NCI-H510A (cell line): ENCODE measurements at places on chromosomes 2 and 18.

- no peak for DNase-seq
These were observed 44.0 kb downstream of the MYL12B start for GRCh38 chr18:3305933-3306332.

DNA sequence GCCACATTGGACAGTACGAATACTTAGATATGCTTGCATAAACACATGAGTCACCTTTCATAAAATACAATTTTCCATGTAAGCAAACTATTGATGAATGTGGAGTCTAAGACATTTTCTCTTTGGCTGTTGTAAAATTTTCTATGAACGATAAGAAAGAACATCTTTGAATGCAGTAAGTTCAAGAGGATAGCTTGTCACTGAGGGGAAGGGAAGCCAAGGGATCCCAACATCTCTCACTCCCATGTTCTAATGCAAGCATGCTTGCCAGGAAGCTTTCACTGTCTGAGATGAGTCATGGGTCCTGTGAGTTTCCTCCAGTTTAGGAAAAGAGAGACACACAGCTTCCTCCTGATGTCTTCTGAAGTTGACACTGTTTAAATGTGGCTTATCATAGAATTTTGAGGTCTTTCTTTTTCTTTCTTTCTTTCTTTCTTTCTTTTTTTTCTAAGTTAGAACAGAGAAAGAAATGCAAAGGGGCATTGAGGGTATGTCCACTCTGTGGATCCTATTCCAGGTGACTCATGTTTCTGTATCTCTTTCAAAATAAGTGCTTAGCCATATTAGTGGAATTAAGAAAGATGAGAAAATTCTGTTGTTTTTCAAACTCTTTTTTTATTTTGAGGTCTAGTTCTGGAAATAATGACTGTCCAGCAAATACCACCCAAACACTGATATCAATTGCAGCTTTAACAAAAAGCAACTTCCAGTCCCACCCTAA lies 146.6 kb downstream of the RDH14 start:
- DNase-seq: no peak

DNA sequence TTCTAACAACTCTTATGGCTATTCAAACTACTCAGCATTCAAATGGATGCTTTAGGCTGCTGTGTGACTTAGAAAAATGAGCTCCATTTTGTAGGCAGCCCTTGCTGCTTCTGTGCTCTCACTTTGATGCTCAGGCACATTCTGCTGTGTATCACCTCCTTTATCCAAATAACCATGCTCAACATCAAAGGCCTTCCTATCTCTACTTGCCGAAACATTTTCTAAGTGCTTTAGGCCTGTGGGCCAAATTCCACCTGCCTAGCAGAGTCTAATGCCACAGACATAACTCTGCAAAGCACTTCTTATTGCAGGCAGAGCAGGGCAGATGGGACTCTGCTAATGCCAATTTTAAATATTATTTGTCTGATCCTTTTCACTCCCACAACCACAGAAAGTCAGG lies 397.4 kb downstream of the RND3 start:
- DNase-seq: no peak

GRCh38 chr2:36820942-36821605 lies 124.6 kb downstream of the VIT start:
- peak; percentile 84 for DNase-seq

DNA sequence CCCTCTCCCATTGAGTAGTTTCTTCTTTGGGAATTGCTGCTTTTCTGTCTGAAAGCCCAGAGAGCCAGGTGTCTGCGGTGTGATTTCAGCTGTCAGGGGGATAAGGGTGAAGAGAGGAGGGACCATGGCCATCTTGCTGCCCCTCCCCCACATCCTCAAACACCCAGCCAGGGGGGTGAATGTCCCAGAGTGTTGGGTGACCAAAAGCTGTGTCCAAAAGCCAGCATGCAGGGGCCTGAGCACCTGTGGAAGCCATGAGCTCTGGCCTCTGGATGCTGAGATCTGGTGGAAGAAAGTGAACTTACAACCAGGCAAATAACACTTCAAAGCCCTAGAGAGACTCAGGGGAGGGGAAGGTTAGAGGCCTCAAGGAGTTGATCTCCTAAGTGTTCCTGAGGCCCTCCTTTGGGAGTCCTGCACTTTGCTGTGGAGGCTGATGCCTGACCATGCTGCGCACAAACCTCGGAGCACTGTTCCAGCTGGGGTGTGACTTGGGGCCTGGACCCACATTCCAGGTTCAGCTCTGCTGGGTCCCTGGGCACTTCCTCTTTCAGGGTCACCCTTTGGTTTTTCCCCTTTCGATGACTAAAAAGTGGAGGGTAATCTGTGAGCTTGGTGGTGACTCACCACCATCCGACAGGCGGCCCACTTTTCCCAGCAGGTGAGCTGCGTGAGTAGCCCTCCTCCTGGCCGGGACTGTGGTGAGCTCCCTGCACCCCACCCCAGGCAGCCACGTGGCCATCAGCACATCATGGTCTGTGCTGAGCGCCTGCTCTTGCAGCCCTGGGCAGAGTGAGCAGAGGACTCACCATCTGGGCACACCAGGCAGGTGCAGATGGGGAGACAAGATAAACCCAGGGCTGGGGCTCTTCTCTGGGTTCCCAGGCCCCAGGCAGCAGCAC lies 66.8 kb upstream of the FOSL2 start:
- DNase-seq: peak; percentile 26

DNA sequence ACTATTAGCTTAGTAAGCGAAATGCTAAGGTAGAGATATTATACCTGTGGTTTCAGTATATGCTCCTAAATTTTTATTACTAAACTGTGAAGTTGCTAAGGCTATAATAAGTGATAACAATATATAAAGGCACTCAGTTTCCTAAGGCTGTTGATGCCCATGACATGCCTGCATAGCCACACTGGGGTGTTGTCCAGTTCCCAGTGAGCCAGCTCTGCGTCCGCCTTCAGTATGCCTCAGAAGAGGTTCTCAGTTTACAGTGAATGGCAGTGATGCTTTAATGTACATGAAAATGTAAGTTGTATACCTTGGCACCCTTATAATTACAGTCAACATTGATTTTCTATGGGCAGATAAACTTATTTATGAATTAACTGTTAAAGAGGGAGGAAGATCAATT lies 7.2 kb downstream of the FHOD3 start:
- no peak for DNase-seq

DNA sequence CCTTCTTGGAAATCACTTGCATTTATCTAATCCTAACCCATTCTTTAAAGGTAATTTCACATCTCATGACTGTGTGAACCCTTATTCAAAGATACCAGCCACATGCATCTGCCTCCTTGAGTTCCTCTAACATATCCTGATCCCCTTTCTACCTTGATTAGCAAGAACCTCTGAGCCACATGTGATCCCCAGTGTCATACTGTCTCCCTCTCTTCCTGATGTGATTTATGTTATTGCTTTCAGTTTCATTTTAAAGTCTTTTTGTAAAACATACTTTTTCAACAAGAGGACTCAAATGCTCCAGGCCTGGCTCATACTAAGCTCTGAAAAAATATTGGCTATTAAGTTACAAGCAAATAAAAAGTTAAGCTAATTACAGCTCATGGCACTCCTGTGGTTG lies 470.1 kb downstream of the DLGAP1 start:
- DNase-seq: no peak

GRCh38 chr2:102301867-102302362 lies 9.4 kb upstream of the IL1RL1 start:
- no peak for DNase-seq

DNA sequence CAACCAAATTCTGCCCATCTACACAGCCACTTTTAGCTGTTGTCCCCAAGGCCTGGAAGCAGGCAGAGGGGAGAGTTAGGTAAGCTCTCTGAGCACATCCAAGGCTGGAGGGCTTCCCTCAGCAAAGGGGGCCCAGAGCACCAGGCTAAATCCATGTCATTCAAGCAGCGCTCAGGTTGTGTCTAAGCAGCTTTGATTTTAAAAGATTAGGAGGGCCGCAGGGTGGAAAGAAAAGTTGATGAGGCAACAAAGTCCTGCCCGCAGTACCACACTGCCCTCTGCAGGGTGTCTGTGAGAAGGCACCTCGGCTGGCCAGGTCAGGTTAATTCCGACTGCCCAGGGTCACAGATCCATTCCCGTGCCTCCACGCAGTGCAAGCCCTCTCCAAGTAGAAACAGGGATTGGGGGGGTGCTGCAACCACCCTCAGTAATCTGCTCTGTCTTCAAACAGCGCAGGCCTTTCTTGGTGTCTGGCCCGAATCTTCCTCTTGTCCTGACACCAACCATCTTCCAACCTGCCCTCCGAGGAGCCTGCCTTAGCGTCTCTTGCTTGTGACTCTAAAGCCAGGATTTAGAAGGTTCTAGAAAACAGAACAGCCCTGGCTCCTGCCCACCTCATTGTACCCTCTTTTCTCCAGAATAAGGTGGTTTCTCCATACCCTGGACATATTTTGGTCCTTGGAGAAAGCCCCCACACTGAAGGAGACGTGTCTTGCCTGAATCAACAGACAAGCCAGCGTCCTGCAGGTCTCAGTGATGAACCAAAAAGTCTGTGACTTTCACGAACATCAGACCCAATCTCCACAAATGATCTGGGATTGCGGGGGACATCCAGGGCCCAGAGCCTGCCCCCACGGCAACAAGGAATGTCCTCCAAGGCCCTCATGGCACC lies 289.2 kb downstream of the TNS1 start:
- DNase-seq: peak; percentile 47

DNA sequence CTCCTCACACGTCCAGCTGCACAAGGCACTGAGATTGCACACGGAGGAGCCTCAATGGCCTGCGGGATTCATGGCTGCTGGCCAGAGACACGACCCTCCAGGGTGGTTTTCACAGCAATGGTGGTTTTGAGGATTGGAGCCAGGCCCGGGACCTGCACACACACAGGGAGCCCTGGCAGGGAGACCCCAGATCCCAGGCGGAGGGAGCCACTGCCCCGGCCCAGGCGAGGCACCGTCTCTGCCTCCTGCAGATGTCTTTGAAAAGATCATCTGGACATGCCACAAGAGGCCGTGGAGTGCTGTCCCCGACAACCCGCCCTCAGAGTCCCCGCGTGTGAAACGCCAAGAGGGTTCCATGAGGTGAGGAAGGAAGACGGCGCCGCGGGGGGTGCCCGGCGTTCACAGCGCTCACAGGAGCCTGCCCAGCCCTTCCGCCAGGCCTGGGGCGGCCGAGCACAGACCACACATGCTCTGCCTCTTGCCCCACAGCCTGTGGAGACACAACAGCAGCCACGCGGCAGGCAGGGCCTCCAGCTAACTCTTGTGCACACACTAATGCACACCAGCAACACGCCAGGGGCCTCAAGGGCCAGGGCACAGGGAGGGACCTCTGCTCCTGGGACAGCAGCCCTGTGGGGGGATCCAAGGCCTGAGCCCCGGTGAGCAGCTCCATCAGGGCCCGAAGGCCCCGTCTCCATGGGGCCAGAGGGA lies 72.8 kb upstream of the CTDP1 start:
- no peak for DNase-seq

DNA sequence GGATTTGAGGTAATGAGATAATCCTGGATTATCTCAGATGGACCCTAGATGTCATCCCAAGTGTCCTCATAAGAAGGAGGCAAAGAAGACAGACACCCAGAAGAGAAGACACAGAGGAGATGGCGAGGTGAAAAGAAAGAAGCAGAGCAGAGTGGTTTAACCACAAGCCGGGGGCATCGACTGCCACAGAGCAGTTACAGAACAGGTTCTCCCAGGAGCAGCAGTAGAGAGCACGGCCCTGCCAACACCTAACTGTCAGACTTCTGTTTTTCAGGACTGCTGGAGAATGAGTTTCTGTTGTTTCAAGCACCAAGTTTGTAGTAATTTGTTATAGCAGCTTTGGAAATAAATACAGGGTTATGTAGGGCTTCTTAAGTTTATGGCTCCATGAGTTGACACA lies 437.0 kb downstream of the THSD7B start:
- peak; percentile 24 for DNase-seq

GRCh38 chr2:238566001-238566645 lies 139.4 kb downstream of the ASB1 start:
- no peak for DNase-seq

GRCh38 chr18:42961298-42961697 lies 154.2 kb downstream of the RIT2 start:
- DNase-seq: no peak

DNA sequence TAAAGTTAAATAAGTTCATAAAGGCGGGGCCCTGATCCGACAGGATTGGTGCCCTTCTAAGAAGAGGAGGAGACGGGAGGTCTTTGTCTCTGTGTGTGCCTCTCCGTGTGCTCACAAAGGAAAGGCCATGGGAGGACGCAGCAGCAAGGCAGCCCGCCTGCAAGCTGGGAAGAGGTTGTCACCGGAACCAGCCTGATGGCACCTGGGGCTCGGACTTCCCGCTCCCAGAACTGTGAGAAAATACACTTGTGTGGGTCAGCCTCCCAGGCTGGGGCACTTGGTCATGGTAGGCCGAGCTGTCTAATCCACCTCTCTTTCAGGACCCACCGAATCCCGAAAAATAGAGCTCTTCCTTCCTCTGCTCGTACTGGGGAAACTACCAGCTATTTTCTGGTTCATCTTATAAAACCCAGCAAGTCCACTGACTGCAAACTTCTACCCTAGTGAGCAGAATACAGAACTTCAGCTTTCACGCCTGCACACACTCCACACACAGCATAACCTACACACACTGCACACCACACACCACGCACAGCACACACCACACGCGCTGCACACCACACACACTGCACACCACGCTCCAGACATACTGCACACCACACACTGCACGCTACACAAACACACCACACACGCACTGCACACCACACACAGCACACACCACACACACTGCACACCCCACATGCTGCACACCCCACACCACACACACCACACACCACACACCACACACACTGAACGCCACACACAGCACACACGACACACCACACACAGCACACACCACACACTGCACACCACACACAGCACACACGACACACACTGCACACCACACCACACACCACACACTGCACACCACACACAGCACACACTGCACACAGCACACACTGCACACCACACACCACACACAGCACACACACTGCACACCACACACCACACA lies 58.1 kb downstream of the ASB1 start:
- no peak for DNase-seq

GRCh38 chr2:202495230-202495604 lies 119.1 kb downstream of the BMPR2 start:
- no peak for DNase-seq

DNA sequence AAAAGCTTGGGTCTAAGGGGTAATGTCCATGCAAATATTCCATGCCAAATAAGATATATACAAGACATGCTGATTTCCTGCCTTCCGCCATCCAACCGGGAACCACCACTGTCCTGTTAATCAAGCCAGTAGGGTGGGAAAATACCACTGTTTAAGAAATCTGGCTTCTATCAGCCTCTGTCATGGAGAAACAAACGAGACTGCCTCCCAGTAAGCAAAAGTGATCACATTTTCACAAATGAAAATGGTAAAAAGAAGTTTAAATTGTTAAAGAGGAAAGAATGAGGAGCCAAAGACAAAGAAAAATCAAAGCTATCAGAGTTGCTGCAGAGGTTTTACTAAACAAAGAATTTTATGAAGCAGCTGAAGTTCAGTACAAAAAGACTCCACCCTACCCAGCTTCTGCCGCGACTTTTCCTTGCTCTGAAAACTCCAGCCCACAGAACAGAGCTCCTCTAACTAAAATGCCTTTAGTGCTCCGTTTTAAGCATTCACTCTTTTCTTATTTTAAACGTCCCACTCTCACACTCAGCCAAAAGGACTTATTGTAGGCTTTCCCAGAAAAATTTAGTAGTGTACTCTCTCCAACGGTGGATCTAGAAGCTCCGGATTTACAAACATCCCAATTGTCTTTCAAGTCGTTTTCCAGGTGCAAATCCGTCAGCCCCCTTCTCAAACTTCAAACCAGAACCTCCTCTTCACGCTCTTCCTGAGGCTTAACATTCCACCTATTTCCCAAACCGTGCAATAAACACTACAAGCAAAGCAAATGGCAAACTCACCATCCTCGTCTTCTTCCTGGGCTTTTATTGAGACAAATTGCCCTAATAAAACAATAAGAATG lies 613 bp downstream of the COL5A2 start:
- DNase-seq: no peak
